ENCODE measurements at places on chromosomes 7 and 10.

GRCh38 chr7:17094963-17095574, 203.4 kb upstream of the AHR start:
- DNase-seq: peak; percentile 22

GRCh38 chr7:129721068-129721467, 109.5 kb downstream of the NRF1 start:
- DNase-seq: no peak

GRCh38 chr7:116785843-116786242, 76.5 kb upstream of the CAPZA2 start:
- no peak for DNase-seq

GRCh38 chr7:155484483-155485399, 26.8 kb downstream of the EN2 start:
- no peak for DNase-seq

DNA sequence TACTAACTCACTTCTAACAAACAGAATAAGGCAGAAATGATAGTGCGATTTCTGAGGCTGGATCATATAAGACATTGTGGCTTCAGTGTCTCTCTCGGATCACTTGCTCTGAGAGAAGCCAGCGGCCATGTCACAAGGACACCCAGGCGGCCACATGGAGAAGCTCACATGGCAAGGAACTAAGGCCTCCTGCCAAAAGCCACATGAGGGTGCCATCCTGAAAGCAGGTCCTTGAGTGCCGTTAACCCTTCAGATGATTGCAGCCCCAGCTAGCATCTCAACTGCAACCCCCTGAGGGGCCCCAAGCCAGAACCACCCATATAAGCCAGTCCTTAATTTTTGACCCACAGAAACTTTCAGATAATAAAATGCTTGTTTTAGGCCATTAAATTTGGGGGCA, 6.9 kb upstream of the VDAC2 start:
- no peak for DNase-seq

DNA sequence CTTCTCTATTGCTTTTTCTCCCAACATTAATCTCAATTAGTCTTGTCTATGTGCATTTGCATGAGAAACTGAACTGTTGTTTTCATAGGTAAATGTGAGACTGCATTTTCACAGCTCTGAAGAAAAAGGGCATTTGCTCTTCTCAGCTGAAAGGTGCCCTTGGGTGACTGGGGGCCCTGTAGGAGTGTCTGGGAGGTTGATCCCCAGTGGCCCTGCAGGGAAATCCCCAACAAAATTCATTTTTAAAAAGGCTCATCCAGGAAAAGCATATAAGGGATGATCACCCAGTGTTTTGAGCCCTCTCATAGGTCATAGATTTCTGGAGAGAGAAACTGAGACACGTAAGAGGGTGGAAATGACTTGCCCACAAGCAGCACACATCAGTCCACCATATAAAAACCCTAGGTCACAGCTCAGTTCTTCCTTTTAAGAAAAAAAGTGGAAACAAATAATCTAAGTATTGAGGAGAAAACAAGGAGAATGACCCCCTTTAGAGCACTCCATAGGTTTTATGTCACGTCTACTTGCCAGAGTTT, 190.3 kb upstream of the AHR start:
- no peak for DNase-seq

- no peak for DNase-seq
These were observed 35.8 kb downstream of the MINDY3 start for GRCh38 chr10:15824498-15824897.

- no peak for DNase-seq
These were observed 24.2 kb upstream of the PRKAG2 start for GRCh38 chr7:151900986-151901621.

DNA sequence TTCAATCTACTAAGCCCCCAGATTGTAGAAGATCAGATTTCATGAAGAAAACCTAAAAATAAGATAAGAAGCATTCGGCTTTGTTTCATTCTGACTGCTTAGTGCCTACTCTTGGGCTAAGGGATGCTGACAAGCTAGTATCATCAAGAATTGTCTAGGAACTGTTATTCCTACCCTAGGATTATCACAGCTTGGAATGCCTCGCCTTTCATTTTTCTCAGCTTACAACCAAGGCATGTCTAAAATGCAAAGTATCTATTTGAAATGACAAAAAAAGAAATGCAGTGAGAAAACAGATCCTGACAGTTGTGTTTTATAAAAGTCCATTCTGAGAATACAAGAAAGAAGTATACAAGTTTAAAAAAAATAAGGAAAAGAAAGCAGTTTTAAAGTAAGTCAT, 441.0 kb downstream of the KCNMA1 start:
- DNase-seq: no peak

- DNase-seq: no peak
These were observed 699 bp downstream of the LHPP start for GRCh38 chr10:124462348-124462695.

DNA sequence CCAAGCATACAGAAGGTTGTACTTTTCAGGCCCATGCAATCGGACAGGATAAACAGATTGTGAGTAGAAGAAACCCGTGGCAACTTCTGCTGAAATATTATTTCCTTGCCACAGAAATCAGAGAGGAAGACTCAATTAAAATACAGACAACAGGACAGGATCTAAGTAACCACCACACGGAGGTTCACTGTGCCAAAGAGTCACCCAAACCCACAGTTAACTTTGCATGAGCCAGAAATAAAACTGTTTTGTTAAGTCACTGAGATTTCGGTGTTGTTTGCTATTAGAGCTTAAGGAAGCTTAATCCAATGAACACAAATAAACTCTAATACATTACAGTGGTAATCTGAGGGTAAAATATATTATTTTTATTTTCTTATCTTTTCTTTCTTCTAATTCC, 14.0 kb downstream of the PNPLA8 start:
- no peak for DNase-seq

DNA sequence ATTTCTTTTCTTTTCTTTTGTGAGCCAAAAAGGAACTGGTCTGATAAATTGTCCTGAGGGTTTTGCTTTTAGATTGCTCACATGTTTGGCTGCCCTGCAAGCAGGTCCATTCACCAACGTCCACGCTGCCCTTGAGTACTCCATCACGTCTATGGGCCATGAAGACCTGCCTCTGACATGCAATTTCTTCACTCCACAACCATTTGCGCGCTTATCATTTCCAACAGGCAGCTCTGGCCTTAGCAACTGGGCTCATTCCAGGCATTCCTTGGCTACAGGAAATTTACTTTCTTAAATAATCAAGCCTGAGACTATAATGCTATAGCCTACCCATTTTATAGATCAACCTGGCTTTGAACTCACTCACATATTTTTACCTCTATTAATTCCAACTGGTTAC, 408.3 kb upstream of the C7orf33 start:
- no peak for DNase-seq

DNA sequence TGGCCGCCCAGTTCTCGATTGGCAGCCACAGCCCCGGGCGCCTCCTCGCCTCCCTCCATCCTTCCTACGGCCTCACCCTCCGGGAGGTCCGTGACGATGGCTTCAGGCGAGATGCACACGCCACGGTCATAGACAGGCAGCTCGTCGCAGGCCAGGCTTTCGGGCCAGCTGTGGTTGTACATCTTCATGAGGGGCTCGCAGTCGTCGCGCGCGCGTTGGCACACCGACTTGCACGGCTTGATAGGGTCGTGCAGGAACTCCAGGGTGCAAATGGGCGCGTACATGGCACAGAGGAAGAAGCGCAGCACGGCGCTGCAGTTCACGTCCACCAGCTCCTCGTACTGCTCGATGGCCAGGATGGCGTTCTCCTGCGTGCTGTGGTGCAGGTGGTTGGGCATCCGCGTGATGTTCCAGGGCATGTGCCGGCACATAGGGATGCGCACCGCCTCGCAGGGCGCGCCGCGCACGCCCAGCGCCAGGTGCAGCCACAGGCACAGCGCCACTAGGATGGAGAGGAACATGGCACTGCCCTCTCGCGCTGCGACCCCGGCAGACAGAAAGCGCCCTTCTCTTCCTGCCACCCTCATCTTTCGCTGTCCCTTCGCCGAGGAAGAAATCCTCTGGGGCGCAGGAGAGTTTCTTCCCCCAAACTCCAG, 472 bp downstream of the SFRP4 start:
- no peak for DNase-seq

DNA sequence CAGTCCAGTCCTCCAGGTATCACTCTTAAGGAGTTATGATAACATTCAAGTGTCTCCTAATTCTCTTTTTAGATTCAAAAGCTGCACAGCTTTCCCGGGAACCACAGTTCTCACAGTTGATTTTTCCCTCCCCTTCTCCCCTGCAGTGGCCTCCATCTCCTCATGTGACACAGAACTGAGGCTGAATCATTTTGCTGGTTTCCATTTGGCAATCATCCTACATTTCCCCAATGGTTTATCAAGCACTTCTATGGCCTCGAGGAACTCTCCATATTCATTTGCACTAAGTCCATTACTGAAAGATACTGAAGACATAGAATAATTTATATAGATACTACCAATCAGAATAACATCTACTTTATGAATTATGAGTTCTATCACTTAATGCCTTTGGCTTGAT, 484.9 kb downstream of the GPAM start:
- no peak for DNase-seq

DNA sequence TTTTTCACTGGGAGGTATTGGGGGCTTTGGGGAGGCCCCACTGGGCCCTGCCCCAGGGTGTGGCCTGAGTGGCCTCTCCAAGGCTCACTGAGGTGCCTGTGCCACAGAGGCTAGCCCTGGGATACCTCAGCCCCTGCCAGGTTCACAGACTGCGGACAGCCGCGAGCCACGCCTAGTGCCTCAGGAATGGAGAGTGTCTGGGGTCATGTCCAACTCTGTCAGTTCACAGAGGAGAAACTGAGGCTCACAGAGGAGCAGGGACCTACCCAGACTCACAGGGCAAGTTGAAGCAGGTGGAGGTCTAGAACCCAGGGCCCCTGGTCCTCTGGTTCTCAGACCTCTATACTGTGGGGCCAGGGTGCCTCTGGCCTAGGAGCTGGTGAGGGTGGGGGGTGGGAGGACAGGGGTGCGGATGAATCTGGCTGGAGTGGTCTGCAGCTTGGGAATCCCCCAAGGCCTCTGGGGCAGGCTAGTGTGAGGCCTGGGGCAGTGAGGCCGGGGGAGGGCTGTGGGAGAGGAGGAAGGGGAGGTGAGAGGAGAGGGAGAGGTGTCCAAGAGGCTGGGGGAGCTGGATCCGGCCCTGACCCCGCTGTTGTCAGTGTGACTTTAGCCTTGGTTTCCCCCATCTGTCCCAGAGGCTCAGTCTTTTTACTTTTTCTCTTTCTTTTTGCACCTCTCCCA, 20.0 kb downstream of the NEURL1 start:
- DNase-seq: no peak

DNA sequence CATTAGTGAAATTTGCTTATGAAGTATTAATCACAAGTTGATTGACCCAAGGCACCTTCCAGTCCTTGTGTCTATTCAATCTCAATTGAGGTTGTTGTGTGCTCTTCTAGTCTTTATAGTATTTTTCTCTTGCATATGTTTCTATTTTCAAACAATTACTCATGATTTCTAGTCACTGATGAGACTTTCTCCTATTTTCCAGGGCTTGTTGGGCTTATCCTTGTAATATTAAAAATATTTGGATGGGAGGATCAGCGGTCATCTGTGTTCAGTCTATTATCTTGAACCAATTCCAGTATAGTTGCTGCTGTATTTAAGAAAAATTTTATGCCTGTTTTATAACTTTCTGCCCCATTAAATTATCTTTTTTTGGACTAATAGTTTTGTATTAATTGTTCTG, 154.4 kb downstream of the PTEN start:
- DNase-seq: no peak

GRCh38 chr7:115721293-115722217, 309.0 kb downstream of the TFEC start:
- DNase-seq: no peak

GRCh38 chr10:8043569-8044306, 10.8 kb upstream of the GATA3 start:
- no peak for DNase-seq

- peak; percentile 98 for DNase-seq
These were observed 417.3 kb downstream of the RPS24 start for GRCh38 chr10:78450807-78451485.
